ENCODE measurements at places on chromosomes 2 and 18.

- no peak for DNase-seq
These were observed 28.8 kb downstream of the PSD4 start for GRCh38 chr2:113202305-113203216.

DNA sequence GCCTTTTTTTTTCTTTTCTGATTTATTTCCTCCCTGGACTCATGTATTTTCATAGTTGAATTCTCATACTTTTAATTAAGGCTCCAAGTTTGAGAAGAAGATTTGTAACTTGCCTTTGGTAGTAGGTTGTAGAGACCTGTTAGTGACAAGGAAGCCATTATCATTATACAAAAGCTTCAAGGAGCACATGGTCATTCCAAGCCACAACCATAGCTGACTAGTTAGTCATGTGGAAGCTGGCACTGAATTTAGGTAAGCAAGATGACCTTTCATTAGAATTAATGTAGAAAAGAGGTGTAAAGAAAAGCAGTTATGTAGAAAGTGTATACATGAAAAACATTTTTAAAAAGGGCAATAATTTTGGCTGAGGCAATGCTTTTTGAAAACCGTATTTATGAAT, 89.7 kb downstream of the LRP1B start:
- DNase-seq, result no peak

- no peak for DNase-seq
These were observed 88.8 kb upstream of the SNTG2 start for GRCh38 chr2:861655-862354.

- no peak for DNase-seq
These were observed 252.6 kb upstream of the LINC00305 start for GRCh38 chr18:64401268-64402060.
